HEK293T (cell line): ENCODE measurements at places on chromosomes 7 and 10.
A peak's percentile ranks its signal among the peaks of the same experiment; 100 is the strongest.

GRCh38 chr7:30635798-30636197, 41.1 kb downstream of the GARS1 start:
- no peak for DNase-seq

- DNase-seq = no peak
Observed at GRCh38 chr7:74029089-74029785, 1.3 kb downstream of the ELN start.

- no peak for DNase-seq
Observed at GRCh38 chr7:50637725-50638643, 72.8 kb upstream of the DDC start.

- DNase-seq = no peak
Observed at GRCh38 chr7:216360-217300, 24.3 kb downstream of the FAM20C start.

GRCh38 chr7:22663357-22663718, 63.7 kb upstream of the IL6 start:
- DNase-seq = no peak

- no peak for DNase-seq
Observed at GRCh38 chr7:123198668-123199652, 809 bp downstream of the SLC13A1 start.

DNA sequence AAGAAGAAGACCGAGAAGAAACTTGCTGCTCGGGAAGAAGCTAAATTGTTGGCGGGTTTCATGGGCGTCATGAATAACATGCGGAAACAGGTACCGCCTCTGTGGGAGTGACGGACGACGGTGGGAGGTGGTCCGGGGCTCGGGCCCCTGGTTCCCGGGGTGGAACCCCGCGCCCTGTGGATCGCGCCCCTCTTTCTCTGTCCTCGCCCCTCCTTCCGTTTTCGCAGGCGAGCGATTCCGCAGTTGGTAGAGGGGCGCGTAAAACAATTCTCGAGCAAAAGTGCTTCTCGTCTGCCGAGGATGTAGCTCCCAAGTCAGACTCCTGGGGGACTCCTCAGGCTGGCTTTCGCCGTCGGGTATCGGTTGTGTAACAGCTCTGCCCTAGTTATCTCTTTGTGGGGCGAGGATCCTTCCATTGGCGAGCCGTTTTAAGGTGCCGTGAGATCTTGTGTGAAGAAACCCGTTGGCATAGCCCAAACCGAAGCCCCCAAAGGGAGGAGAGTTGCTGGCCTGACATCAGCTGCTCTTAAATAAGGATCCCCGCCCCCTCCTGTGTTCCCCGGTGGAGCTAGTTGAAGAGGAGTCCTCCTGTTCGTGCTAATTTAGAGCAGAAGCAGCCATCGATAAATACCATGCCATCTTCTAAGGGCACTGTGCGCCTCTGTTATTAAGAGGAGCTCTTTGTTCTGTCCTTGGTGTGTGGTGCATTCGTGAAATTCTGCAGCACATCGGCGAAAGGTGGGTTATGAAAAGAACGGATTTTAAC, 655 bp downstream of the KLHL7 start:
- DNase-seq = peak; percentile 51

GRCh38 chr10:110775020-110775375, 96.7 kb upstream of the PDCD4 start:
- DNase-seq = no peak

GRCh38 chr10:58700591-58700990, 187.9 kb downstream of the BICC1 start:
- no peak for DNase-seq

- DNase-seq = no peak
Observed at GRCh38 chr10:79060641-79061255, 8.0 kb upstream of the ZMIZ1 start.

DNA sequence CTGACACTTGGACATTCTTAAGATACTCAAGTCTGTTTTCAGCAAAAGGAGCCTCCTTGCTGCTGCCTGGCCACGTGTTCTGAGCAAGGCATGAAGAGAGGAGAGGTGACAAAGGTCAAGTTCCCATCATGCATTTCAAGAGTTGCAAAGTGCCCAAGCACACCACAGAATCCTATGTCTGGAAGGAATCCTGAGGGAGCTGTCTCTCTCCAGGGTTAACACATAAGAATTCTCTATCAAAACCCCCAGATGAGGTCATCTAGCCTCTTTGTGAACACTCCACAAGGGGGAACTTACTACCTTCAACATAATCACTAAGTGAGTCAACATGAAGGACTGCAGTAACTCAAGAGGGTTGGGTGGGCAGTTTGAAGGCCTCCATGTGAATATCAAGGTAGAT, 155.5 kb downstream of the RNF216 start:
- no peak for DNase-seq

DNA sequence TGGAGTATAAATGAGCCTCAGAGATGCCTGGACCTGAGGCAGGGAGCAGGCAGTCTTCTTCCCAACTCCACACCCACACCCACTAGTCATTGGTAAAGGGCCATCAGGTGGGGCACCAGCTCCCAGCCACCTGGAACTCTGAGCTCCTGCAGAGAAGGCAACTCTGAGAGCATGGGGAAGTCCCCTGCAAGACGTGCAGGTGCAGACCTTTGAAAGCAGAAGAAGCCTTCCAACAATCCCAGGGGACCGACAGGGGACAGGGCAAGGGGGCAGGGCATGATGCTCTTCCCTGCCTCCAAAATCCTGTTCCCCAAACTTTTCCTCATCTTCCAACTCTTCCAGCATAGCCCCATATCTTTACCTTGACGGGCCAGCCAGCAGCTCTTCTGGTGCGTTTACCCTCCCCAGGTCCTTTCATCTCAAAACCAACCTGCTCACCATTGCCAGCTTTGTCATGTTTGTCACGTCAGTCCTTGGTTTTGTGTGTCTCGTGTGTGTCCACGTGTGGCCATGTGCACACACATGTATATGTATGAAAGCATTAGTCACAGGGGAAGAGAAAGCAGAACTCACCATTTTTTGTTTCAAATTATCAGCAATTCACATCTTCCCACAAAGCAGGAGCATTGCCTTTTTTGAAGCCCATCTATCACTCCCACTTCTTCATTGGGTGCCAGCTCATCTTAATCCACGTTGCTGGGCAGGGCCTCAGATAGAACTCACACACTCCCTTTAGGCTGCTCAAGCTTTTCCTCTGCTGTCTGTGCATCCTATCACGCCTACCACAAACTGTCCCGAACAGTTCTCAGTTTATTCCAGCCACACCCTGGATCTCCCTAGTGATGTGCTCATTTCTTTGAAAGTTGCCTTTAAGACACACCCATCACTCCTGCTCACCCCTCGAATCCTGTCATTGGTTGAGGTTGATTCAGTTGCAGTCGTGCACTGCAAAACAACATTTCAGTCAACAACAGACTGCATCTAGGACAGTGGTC, 41.0 kb upstream of the AMPH start:
- no peak for DNase-seq

DNA sequence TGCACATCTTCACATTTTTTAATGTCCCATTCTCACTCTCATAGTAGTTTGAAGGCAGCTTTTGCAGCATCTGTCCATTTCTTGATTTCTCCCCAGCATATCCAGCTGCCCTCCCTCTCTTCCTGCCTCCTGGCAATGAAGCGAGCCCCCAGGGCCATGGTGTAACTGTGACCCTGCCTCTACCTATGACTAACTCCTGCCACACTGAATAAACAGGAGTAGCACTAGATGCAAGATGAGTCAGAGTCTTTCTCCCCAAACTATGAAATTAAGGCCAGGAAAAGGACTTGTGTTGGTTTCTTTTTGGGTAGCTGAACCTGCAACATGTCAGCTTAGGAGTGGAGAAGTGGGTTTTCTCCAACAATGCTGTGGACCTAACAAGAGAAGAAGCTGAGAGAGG, 329.0 kb downstream of the RNLS start:
- DNase-seq = no peak

- no peak for DNase-seq
Observed at GRCh38 chr10:128013626-128014025, 106.7 kb downstream of the PTPRE start.

- no peak for DNase-seq
Observed at GRCh38 chr10:54702583-54703485, 98.2 kb downstream of the PCDH15 start.

- DNase-seq = no peak
Observed at GRCh38 chr7:104976966-104977636, 36.9 kb upstream of the KMT2E start.

GRCh38 chr10:76112826-76113150, 681.4 kb downstream of the LRMDA start:
- DNase-seq = no peak

- no peak for DNase-seq
Observed at GRCh38 chr7:37901890-37902524, 14.6 kb downstream of the SFRP4 start.

GRCh38 chr10:27724287-27724686, 21.3 kb downstream of the MKX start:
- no peak for DNase-seq

DNA sequence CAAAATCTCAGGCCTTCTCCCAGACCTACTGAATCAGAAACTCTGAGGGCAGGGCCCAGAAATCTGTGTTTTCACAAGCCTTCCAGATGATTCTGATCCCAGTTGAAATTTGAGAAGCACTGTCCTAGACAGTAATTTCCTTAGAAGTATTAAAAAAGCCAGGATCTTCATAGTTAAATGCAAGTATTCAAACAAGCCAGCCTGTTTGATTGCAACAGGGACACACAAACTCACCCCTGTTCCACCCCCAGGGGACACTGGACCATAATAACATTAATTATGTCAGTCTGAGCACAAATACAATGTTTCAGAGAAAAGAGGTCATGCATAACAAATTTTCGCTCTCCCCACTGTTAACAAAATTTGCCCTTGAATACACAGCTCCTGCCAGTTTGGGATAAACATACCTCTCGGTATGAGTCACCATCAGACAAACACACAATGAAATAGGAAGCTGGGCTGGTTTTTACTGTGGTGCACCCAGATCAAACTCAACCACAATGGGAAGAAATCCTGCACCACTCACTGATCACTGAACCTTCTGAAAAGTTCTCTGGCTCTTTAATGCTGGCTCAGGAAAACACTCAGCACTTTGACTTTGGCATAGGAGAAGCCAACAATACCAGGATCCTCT, 34.3 kb downstream of the ABLIM1 start:
- peak; percentile 26 for DNase-seq

DNA sequence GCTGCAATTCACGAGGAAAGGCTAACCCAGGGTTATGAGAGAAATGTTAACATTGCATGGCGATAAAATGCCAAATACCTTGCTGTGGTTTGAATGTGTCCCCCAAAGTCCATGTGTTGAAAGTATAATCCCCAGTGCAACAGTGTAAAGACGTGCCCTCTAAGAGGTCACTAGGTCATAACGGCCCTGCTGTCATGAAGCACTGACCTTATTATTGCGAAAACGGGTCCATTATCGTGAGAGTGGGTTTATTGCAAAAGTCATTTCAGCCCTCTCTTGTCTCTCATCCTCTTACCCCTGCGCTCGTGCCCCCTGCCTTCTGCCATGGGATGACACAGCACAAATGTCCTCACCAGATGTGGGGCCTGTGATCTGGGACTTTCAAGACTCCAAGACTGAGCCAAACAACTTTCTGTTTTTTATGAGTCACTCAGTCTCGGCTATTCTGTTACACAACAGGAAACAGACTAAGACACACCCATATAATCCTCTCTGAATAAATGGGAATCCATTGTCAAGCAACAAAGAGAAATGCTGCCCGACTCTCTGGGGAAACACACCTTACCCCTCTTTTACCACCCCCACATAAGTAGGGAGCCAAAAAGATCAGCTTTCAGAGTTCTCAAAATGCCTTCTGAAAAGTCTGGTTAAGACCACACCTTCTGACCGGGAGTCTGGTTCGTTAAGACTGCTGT, 73.1 kb upstream of the UCN3 start:
- no peak for DNase-seq

- DNase-seq = no peak
Observed at GRCh38 chr7:107103369-107103768, 58.9 kb downstream of the PRKAR2B start.

DNA sequence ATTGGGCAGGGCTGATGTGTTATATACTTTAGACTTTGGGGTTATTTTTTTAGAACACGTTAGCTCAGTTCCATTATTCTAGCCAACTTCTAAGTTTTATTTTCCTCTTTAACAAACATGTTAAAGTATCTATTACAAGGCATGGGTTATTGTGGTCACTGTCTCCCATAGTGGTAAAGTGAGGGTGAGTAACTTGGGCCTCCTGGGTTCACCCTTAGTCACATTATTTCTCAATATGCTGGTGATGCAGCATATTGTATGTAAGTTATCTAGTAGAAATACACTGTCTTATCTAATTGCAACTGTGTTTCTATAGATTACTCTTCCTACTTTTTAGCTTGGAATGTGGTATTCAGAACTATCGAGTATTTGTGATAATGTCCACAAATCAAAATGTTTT, 65.9 kb downstream of the BBS9 start:
- no peak for DNase-seq

DNA sequence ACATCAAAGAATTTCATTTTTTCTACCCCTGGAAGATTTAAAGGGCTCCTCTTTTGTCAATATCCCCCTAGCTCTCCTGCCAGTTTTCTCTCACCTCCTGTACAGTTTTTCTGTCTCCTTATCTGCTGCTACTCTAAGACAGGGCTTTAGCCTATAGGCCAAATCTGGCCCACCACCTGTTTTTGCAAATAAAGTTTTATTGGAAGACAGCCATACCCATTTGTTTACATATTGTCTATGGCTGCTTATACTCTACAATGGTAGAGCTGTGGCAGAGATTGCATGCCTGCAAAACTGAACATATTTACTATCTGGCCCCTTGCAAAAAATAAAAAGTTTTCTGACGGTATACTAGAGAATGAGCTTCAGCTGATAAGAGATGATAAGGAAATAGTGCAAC, 37.4 kb upstream of the GARS1 start:
- DNase-seq = no peak

GRCh38 chr7:91883676-91884362, 3.3 kb upstream of the MTERF1 start:
- DNase-seq = no peak

GRCh38 chr10:114703377-114704107, 45.5 kb upstream of the ABLIM1 start:
- peak; percentile 66 for DNase-seq

- peak; percentile 65 for DNase-seq
Observed at GRCh38 chr10:46106410-46107255, 60.6 kb upstream of the MSMB start.

GRCh38 chr10:124906551-124907001, 35.3 kb upstream of the ZRANB1 start:
- no peak for DNase-seq

GRCh38 chr7:84261509-84261908, 66.9 kb upstream of the SEMA3A start:
- no peak for DNase-seq

GRCh38 chr7:4188651-4189050, 493.4 kb upstream of the FOXK1 start:
- no peak for DNase-seq

GRCh38 chr7:36784991-36785940, 61.0 kb upstream of the AOAH start:
- no peak for DNase-seq

DNA sequence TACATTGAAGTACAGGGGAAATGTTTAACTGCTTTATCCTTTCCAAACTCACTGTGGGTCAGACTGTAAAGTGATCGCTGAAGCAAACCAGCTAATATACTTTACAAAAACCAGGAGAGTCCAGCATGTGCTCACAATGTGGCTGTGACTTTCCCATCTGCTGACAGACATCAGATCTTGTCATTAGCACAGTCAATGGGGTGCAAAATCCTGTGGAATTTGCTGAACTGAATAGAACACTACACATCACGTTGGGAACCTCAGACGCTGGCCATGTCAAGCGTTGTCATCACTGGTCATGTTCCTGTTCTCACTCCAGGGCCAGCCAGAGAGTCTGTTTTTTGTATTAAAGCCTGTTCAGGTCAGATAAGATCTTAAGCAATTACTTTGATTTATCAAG, 83.4 kb downstream of the AGMO start:
- DNase-seq = no peak
